ENCODE measurements at places on chromosomes 13 and 19. TPM values are rescaled to one million over a fixed set of nuclear protein-coding genes. Genes with fewer than 3 reads are reported as not detected.

Gene WDR87
- total RNA-seq: not detected

Gene STRN4
- 47.9 TPM for total RNA-seq

Gene PROZ
- total RNA-seq: not detected

Gene ANKRD24
- 0.53 TPM for total RNA-seq

Gene NDUFA11
- total RNA-seq: 208 TPM

Gene APOE
- 0.14 TPM for total RNA-seq

- DNase-seq: no peak
Observed at GRCh38 chr19:31499281-31500196, 150.3 kb upstream of the TSHZ3 start.

GRCh38 chr19:7680606-7681339 is at the start of gene TRAPPC5:
Gene TRAPPC5, plus strand, starts transcription at chr19:7680833. Its CDS starts 1,421 bp downstream, at chr19:7682254.
- peak; percentile 41 for DNase-seq

- no peak for DNase-seq
Observed at GRCh38 chr13:99380921-99381645, 73.9 kb upstream of the GPR183 start.

- DNase-seq: no peak
Observed at GRCh38 chr13:34004676-34005075, 186.7 kb downstream of the RFC3 start.

DNA sequence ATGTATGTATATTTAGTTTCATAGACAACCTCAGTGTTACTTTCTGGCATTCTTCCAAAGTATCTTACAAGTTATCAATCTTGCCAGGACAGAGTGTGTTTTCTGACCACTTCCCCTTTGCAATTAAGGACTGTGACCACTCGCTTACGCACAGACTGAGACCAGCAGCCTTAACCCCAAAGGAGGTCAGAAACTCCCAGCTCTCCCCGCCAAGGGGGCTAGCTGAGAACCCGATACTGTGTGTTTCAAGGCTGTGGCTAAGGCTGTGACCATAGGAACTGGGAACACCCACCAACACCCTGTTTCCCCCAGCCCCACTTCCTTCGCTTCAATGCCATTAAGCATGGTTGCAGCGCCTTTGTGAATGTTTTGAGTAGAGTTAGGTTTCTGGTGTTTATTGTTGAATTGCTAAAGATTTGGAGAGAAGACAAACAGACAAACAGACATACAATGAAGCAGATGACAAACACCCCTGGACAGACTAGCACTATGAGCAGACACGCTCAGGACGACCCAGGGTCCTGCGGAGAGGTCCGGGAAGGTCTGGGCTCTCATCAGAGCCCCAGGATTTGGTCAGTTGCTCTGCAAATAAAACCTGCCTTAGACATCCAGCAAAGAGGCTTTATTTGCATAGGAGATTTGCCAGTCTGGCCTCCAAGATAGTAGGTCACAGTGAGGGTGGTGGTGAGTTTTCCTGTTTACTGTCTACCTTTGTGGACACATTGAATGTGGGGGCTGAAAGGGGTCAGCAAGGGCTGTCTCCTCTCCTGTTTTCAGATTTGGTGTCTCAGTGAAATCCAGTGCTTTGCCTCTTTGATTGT is 25.0 kb upstream of the TNFSF11 start:
- no peak for DNase-seq

DNA sequence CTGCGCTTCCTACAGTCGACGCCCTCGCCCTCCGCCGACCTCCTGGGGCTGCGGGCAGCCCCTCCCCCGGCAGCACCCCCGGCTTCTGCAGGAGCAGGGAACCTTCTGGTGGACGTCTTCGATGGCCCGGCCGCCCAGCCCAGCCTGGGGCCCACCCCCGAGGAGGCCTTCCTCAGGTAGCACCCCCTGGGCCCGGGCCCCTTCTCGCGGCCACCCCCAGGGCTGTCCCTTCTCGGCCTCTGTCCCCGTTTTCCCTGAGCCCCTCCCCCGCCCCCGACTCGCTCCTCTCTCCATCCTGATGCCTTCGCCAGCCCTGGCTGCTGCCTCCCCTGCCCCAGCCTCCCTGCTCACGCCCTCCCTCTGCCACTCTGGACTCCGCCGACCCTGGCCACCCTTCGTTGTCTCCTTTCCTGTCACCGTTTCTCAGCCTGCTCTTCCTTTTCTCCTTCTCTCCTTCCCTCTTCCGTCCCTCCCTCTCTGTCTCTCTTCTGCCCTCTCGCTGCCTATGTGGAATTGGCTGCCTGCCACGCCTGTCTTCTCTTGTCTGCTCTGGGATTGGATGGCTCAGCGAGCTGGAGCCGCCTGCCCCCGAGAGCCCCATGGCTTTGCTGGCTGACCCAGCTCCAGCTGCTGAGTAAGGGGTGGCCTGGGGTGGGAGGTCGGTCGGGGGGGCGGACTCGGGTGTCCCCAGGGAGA is 11.0 kb downstream of the FUZ start:
- DNase-seq: peak; percentile 64

Measured in A172 (cell line).